Cardiac septum (tissue), 1 donor: ENCODE measurements at places on chromosomes 1 and 21. TPM values are rescaled to one million over a fixed set of nuclear protein-coding genes. Genes with fewer than 3 reads are reported as not detected.

Gene S100A7
- total RNA-seq = not detected

Gene GGPS1
- 36.2 TPM for total RNA-seq

Gene NBPF10
- 0.92 TPM for total RNA-seq

Gene HSD3B1
- not detected for total RNA-seq

Gene CAMTA1
- total RNA-seq = 114 TPM

- no peak for DNase-seq
Measured at GRCh38 chr1:81582467-81582986, 218.2 kb upstream of the ADGRL2 start.

- DNase-seq = no peak
Measured at GRCh38 chr1:33394770-33395169, 36.1 kb downstream of the PHC2 start.

GRCh38 chr1:26853156-26853555, 9.8 kb upstream of the SFN start:
- DNase-seq = peak; percentile 92

- DNase-seq = no peak
Measured at GRCh38 chr21:34074283-34075090, 1.1 kb downstream of the MRPS6 start.
